ENCODE measurements at places on chromosomes 5 and 9. TPM values are rescaled to one million over a fixed set of nuclear protein-coding genes. Genes with fewer than 3 reads are reported as not detected.

The SEC24A gene
- 8.3 TPM for polyA plus RNA-seq

The SPATA31C1 gene
- not detected for polyA plus RNA-seq

The ZNF879 gene
- 0.81 TPM for polyA plus RNA-seq

The IL31RA gene
- polyA plus RNA-seq = not detected

The PCDHGB5 gene
- polyA plus RNA-seq = 0.75 TPM

The NMUR2 gene
- not detected for polyA plus RNA-seq

The RPL12 gene
- 3,146 TPM for polyA plus RNA-seq

The PCDHB10 gene
- 0.12 TPM for polyA plus RNA-seq

The BTNL9 gene
- polyA plus RNA-seq = 3.8 TPM

The CCDC192 gene
- polyA plus RNA-seq = not detected

DNA sequence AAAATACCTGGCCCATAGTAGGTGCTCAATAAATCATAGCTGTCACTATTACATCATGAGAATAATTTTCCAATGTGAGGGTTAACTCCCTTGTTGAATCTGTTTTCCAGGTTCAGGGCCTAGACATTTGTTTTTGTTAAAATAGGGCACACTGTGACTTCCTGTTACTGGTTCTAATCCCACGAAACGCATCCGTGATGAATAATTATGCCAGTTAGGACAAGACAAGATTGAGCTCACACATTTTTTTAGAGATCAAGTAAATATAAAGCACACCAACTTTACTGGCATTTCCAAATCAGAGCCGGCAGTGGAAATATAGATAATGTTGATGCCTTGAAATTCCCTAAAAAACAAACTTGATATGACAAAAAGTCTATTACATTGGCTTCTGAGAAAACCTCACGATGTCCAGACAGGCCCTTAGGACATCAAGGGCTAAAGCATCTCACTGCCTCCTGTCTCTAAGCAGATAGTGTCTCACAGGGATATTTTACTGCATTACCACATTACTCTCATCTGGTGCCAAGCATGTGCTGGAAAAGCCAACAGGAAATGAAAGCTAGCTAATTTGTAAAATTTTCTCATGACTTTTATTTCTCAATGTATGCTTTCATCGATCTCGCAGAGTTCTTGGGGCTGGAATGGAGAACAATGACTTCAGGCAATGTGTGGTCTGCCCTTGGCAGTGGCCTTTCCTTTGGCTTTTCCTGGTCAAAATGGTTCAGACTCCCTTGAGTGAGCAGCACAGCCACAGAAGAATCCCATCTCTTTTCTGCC, 414.3 kb upstream of the PAPPA start:
- H3K4me1 ChIP-seq = no peaks in the 10 kb centered on the region
- H3K27ac ChIP-seq = no peak overlapping the region
- peak; percentile 12 for DNase-seq
- H3K36me3 ChIP-seq = no peaks in the 10 kb centered on the region

GRCh38 chr9:129464972-129465833, 155.7 kb downstream of the C9orf50 start:
- no peak overlapping the region for H3K4me3 ChIP-seq
- peak overlapping the region; percentile 11 for H3K27ac ChIP-seq
- DNase-seq = peak; percentile 73
- no peaks in the 10 kb centered on the region for H3K27me3 ChIP-seq
- peaks cover 52% of the 10 kb centered on the region for H3K4me1 ChIP-seq

DNA sequence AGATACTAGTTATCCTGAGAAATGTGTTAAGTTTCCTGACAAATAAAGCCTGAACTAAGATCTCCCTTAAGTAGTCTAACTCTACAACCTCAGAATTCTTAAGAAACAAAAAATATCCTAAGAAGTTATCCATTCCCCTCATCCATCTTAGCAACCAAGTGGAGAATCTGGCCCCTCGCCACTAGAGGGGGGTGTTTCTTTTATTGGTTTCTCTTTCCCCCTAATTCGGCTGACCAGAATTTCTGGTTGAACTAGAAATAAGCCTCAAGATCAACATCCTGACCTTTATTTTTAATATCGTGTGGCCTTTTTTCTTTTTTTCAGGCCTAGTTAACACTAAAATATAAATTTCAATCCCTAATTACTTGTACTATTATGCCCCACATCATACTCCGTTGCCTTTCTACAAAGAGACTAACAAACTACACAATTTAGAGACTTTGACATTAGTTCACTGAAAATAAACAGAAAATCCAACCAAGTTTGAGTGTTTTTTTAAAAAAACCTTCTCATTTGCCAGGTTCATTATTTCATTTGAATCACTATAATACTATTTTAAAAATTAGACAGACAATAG, 14.3 kb upstream of the NR4A3 start:
- H3K27ac ChIP-seq = no peak overlapping the region
- no peak overlapping the region for H3K4me3 ChIP-seq
- DNase-seq = peak; percentile 83
- no peaks in the 10 kb centered on the region for H3K36me3 ChIP-seq

- no peaks in the 10 kb centered on the region for H3K36me3 ChIP-seq
- H3K27ac ChIP-seq = no peak overlapping the region
These were observed 9.6 kb downstream of the TMOD1 start for GRCh38 chr9:97510797-97511654.

- no peaks in the 10 kb centered on the region for H3K36me3 ChIP-seq
- peaks cover 16% of the 10 kb centered on the region for H3K4me1 ChIP-seq
- H3K4me3 ChIP-seq = no peak overlapping the region
- no peak overlapping the region for H3K27ac ChIP-seq
- H3K27me3 ChIP-seq = peaks cover 12% of the 10 kb centered on the region
These were observed 8.3 kb downstream of the CRB2 start for GRCh38 chr9:123364241-123364824.

GRCh38 chr9:21685502-21685901, 116.9 kb upstream of the MTAP start:
- H3K27ac ChIP-seq = peak overlapping the region; percentile 80
- H3K4me3 ChIP-seq = no peak overlapping the region
- H3K36me3 ChIP-seq = no peaks in the 10 kb centered on the region
- DNase-seq = no peak
- H3K27me3 ChIP-seq = no peaks in the 10 kb centered on the region

GRCh38 chr9:129250786-129251185, 72.7 kb upstream of the IER5L start:
- H3K4me3 ChIP-seq = no peak overlapping the region
- DNase-seq = no peak
- no peaks in the 10 kb centered on the region for H3K36me3 ChIP-seq
- H3K27ac ChIP-seq = no peak overlapping the region

- no peaks in the 10 kb centered on the region for H3K36me3 ChIP-seq
- DNase-seq = no peak
- no peak overlapping the region for H3K27ac ChIP-seq
- H3K4me1 ChIP-seq = peaks cover 9% of the 10 kb centered on the region
These were observed 8.4 kb downstream of the DCANP1 start for GRCh38 chr5:135438636-135439221.

DNA sequence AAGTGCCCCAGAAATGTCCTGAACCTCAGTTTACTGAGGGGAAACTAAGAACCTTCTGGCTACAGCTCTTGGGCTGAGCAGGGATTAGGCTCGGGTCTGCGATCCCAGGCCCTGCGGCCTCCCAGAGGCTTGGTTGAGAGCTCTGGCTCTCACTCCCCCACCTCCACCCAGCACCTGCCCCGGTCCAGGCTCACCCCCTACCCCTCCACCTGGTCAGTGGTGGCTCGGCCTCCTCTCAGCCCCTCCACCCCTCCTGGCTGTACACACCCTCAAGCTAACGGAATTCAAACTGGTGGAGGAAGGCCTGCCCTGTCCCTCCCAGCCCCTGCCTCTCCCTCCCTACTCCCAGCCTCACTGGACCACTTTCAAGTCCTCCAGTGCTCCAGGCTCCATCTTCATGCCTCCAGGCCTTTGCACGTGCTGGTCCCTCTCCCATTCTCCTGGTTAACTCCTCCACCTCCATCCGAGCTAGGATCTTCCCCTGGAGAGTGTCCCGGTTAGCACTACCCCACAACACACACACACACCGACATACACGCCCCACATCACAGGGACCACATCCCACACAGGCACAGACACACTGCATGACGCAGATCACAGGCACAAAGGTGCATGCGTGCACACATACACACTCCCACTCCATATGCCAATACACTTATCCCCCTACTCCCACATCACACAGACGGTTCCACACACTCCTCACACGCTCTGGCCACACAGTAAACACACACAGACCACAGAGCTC, 130.9 kb downstream of the C9orf50 start:
- peaks cover 79% of the 10 kb centered on the region for H3K4me1 ChIP-seq
- H3K36me3 ChIP-seq = no peaks in the 10 kb centered on the region
- no peak for DNase-seq
- H3K4me3 ChIP-seq = peak overlapping the region; percentile 59
- no peaks in the 10 kb centered on the region for H3K27me3 ChIP-seq

GRCh38 chr5:145237843-145238242, 597.3 kb downstream of the PRELID2 start:
- H3K4me3 ChIP-seq = no peak overlapping the region
- no peaks in the 10 kb centered on the region for H3K36me3 ChIP-seq
- no peaks in the 10 kb centered on the region for H3K4me1 ChIP-seq
- no peaks in the 10 kb centered on the region for H3K27me3 ChIP-seq
- no peak overlapping the region for H3K27ac ChIP-seq

DNA sequence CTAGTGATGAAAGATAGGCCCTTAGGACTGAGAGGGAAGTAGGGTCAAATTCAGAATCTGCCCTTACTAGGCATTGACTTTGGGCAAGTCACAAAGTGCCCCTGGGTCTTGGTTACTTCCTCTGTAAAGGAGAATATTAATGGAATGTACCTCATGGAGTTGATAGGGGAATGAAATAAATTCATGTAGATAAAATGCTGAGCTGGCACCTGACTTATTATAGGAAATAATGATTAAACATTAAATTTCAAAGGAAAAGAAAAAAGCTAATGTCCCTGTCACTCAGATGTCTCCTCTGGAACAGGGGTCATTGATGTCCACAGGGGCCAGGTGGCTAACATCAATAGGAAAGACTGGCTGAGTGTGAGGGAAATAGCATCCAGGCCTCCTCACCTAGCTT, 321.4 kb downstream of the TRIM32 start:
- DNase-seq = no peak
- no peak overlapping the region for H3K4me3 ChIP-seq
- no peaks in the 10 kb centered on the region for H3K27me3 ChIP-seq
- no peak overlapping the region for H3K27ac ChIP-seq
- H3K4me1 ChIP-seq = no peaks in the 10 kb centered on the region
- H3K36me3 ChIP-seq = no peaks in the 10 kb centered on the region

DNA sequence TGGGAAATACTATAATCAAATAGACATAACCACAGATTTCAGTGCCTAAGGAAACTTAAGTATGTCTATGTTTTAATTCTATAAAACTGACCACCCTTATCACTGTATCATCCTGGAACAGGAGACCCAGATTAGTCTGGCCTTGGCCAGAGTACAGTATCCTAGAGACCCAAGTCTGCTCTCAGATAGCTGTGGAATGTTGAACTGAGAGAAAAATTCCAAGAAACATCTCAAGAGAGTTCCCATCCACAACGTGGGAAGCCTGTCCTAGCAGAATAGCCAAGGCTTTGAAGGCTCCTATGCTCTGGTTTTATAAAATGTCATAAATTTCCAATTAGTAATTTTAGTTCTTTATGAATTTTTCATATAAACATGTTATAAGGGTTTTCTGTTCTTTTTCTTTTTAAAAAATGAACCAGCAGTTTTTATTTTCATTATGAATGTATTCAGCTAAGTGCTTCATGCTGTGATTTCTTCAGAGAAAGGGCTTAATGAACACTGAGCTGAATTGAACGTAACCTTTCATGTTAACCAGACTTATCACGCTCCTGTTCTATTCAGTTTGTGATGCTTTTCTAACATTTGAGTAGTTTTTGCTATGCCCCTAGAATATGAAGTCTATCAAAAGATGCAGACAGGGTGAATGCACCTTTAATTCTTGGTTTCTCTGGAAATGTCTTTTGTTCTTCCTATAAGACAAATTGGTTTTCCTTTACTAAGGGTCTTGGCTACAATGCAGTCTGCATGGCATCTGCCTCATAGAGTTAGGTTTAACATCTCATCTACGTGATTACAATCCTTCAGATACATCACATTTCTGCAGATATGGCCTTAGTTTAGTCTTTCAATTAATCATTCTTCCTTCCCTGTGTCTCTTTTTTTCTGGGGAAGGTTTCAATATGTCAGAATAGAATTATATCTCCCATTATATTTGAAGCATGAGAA, 230.8 kb downstream of the CYLC2 start:
- no peaks in the 10 kb centered on the region for H3K36me3 ChIP-seq
- H3K27me3 ChIP-seq = no peaks in the 10 kb centered on the region
- no peak overlapping the region for H3K27ac ChIP-seq
- no peak for DNase-seq

DNA sequence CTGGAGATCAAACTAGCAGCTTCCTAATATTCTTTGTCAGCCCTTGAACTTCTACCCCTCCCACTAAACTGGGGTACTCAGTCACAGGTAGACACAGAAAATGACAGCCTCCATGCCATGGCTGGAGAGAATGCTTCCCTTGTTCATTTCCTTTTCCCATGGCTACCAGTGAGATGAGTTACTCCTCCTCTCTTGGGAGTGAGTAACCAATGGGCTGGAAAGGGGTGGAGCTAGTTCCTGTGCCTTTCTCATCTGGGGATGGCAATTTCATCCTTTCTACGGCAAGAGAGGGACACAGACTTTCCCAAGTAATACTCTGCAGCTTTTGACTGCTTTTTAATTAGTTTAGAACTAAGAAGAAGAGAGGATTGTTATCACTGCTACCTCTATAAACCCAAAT, 1045.6 kb upstream of the WWC1 start:
- no peak for DNase-seq
- no peaks in the 10 kb centered on the region for H3K36me3 ChIP-seq
- H3K27ac ChIP-seq = no peak overlapping the region
- H3K4me3 ChIP-seq = no peak overlapping the region

DNA sequence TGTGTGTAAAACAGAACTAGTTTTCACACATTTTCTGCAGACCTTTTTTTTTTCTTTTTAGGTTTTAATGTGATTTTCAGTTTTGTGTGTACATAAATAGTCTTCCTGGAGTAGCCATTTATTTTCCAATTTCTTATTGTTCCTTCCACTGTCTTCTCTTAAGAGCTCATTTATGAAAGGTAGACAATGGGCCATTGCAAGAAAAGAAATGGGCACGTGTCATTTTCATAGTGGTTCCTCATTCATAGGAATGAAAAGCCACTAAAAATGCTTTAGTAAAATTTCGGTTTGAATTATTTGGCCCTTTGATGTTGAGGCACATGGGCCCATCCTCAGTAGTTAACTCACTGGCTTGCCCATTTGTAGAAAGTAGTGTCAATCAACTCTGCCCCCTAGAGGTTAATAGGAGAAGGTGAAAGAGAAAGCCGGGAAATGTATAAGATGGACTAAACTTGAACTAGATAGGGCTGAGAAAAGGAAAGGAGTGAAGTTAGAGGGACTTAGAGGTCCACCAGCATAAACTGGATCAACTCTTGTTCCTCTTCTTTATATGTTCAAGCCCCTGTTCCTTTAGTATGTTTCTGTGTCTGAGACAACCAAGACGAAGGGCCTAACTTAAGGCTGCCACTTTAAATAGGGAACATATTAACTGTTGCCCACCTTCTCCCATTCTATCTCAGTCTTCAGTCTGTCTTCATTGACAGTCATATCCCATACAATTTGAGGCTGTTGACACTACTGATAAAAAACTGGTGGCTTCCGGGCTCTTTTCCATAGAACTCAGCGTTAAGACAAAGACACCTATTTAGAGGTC, 72.6 kb downstream of the SMARCA2 start:
- H3K27me3 ChIP-seq = no peaks in the 10 kb centered on the region
- H3K4me1 ChIP-seq = no peaks in the 10 kb centered on the region
